ENCODE measurements at places on chromosomes 16 and 17.

- no peak for DNase-seq
Measured at GRCh38 chr17:40937384-40937819, at the start of gene KRT23. KRT23 (minus strand) TSS chr17:40937646; CDS start chr17:40936603, 1,043 bp downstream.

DNA sequence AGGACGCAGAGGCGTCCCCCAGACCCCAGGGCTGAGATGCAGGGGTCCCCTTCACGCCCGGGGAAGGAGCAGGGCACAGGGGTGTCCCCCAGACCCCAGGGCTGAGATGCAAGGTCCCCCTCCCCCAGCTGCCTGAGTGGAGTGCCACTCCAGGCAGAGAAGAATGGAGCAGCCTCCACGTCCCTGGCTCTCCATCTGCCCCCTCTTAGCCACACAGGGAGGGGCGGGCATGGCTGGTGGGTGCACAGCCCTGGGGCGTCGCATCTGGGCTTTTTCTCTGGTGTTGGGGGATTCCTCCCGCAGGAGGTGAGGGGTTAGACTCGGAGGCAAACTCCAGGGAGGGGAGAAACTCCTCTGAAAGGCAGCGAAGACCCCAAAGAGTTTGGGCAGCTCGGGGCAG, 17.5 kb downstream of the CIBAR2 start:
- DNase-seq = no peak

DNA sequence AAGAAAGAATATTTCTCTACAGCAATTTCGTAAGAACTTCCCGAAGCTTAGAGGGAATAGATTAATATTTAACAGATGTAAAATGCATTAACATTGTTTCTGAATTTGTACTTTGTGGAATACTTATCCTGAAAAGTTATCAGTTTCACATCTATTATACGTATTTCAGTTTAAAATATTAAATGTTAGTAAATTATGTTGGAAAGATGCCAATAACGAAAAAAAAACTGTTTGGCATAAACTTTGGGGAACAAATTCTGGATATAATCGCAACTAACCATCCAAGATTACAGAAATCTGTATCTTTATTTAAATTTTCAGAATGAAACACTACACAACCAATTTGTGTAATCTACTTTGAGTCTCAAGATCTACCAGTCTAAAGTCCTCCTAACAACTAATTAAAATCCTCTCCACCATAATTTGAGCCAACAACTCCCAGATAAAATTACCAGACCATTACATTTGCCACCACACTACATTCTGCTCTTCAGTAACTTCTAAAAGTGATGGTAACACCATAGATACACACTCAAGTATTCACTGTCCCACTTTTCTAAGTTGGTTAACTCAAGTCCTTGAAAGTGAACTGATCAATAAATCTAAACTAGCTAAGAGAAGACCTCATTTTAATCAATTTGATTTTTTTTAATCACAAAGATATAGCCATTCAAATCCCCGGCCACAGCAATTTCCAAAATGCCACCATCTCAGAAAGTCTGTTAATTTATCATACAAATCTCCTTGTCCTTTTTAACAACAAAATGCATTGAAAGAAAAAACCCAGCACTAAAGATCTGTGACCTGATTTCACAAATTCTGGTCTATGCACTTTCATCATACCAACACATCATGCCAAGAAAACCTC, 2.0 kb downstream of the SIAH1 start:
- DNase-seq = no peak

GRCh38 chr17:31456814-31457213, 65.3 kb downstream of the RAB11FIP4 start:
- no peak for DNase-seq

- DNase-seq = no peak
Measured at GRCh38 chr16:13453325-13453724, 466.6 kb upstream of the ERCC4 start.

DNA sequence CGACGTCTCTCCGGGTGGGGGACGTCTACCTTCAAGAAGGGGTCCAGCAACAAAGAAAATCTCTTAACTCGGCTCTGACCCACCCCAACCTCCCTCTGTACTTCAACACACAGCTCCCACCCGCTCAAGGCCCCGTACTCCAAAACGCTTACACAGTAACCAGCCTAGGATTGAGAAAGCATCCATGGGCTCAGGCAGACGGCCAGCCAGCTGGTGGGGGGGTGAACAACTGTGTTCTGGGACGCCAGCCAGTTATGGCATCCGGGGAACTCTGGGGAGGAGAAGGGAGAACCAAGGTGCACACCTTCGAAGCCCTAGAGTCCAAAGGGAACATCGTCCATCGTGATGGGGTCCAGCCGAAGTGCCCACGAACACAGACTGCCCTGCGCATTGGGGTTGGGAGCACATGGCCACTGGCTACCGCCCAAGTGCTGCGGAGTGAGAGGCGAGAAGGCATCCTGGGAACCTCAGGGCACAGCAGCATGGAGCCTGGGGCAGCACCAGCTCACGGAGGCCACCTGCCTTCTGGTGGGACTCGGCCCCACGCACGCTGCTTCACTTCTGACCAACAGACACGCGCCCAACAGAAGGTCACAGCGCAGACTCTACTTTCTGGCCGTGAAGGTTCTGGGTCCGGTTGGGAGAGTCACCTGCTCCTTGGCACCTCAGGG, 14.3 kb downstream of the SLC16A3 start:
- DNase-seq = no peak

DNA sequence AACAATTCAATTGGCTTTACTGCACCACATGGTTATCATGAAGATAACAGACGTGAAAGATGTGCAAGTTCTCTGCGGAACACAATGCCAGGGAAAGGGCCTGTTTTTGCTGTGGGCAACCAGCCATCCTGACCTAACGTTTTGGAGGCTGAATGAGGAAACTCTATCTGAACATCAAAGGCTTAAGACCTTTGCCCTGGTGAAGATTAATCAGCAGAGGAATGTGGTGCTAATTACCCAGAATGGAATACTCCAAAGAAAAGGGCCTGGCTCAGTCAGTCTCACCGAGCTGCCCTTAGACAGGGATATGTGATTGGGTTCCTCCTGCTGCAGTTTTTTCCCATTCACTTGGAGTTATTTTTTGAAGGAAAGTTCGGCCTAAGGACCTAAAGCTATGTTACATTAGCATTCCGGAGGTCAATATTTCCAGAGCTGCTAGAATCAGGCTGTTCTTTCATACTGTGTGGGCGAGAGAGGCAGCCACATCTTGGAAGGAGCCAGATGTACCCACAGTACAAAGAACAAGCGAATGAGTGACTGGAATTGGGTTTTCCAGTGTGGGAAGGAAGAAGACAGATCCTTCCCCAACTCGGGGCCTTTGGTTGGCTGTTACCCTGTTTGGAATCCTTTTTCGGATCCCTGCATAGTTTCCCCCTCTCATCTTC, 15.5 kb downstream of the ASIC2 start:
- no peak for DNase-seq

- no peak for DNase-seq
Measured at GRCh38 chr16:58371841-58372240, 20.4 kb upstream of the GINS3 start.

DNA sequence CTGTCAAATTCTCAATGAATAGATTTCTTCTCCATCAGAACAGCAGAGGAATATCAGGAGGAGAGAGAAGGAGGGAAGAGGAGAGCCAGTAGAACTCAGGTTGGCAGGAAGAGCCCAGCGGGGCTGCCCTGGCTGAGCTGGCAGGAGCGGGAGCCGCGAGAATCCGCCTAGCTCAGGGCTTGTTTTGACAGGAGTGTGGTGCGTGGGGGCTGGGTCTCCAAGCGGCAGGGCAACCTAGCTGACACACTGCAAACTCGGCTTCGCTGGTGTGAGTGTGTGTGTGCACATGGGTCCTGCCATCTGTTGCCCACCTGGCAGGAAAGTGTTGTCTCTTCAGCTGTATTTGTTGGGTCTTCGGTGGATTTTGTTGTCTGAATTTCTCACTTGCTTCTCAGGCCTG, 27.9 kb upstream of the BCAR1 start:
- no peak for DNase-seq

- DNase-seq = no peak
Measured at GRCh38 chr16:71185347-71185746, 45.2 kb downstream of the HYDIN start.

DNA sequence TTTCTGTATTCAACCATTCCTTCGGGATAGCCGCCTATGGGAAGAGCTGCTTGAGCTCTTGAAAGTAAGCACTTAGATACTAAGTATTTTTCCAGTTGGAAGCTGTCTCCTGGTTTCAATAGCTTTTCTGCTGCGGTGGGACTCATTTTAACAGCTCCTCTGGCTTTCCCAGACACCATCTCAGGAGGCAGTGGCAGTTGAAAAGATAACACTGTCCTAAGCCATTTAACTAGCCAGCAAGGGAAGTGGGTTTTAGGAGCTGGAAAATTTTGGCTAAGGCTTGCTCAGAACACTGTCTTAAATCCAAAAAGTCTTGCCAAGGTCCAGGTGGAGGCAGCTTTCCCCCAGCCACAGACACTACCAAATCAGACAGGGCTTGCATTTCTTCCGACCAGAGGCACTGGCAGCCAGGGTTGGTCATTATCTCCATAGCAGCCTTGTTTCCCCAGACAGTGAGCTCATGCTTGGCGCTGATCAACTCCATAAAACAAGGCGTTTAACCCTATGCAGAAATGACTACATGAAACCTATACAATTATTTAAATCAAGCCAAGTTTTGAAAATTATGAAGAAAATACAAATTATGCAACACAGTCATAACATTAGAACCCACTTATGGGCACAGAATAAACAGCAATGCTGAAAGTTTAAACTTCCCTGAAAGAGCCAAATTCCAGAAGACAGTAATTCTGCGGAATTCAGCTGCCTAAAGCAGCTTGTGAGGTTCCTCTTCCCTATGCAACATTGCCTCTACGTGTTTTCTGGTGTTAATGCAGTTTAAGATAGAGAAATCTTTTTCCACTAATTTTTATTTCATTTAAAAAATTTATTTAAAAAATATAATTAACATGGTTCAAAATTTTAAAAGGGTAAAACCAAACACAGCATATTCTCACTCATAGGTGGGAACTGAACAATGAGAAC, 25.0 kb downstream of the GABARAPL2 start:
- no peak for DNase-seq

DNA sequence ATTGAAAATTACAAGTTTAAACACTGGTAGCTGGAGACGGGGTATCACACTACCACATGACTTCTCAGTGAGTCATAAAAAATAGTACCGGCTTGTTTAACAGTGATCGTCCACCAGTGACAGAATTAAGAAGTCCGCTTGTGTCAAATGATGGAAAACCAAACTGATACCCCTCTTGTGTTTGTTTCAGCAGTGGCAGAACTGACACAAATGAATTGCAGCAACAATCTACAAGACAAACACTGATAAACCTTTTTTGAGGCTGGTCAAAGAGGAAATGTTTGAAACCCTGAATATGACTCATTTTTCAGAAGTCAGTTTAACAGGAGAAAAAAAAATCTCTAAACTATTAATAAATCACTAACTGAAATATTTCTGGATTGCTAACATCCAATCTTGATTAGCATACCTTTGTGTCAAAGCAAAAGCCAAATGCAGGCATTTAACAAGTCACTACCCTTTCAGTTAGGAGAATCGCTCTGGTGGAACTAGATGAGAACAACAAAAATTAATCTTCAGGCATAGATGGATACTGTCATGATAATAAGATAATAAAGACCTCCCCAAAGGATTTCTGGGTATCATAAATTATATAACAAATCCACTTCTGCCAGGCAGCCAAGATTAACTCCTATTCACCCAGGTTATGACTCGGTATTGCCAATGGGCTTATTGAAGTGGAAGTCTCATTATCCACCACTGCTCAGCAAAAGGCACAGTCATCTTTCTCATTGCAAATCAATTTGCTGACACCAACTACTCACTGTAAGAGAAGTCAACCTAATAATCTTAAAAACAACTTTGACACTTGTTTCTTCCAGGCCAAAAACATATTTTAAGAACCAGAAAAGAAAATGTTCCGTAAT, 20.8 kb downstream of the DCUN1D3 start:
- no peak for DNase-seq

DNA sequence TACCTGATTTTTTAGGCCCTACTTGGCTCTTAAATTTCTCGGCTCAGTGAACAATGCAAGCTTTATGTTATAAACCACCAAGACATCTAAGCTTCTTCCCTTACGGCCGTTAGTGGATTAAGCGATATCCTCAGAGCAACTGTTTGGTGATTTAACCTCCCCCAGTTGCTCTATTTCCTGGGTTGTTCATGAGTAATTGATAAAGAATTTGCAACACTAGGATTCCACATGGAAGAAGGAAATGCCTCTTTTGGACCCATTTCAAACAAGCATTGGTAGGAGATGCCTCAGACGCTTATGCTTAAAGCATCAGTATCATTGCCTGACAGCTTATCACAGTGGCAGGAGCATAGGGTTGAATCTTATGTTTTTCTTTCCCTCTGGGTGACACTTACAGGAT, 65.3 kb downstream of the RBFOX1 start:
- DNase-seq = no peak

- no peak for DNase-seq
Measured at GRCh38 chr16:289395-289997, 6.5 kb downstream of the PDIA2 start.

GRCh38 chr17:69142175-69142802, 594 bp upstream of the ABCA6 start:
- DNase-seq = no peak
